ENCODE measurements at places on chromosomes 16 and 17.

DNA sequence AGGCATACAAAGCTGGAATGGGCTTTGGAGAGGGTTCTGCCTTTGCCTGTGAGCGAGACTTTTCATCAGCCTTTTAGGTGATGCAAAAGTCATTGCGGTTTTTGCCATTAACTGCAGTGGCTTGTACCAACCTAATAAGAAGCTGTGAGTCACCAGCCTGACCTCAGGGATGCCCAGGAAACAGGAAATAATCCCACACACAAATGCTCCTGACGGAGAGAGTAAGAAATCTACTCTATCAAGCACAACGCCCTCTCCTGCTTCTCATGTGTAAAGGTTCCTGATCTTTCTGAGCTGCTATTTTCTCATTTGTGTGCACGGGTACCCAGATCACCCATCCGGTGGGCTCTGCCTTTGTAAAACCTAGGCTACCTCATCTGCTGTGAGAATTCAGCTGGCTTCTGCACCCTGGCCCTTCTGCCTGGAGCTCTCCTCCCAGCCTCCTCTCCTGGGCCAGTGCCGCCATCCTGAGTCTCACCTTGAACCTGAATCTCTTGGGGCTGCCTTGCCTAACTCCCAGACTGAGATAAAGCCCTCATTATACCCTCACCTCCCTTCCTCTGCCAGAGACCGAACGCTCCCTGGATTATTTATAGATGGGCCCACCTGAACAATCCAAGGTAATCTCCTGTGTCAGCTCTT lies 299.7 kb downstream of the C16orf95 start:
- no peak for DNase-seq

- DNase-seq: no peak
Measured at GRCh38 chr17:9648521-9649110, 3.3 kb downstream of the USP43 start.

DNA sequence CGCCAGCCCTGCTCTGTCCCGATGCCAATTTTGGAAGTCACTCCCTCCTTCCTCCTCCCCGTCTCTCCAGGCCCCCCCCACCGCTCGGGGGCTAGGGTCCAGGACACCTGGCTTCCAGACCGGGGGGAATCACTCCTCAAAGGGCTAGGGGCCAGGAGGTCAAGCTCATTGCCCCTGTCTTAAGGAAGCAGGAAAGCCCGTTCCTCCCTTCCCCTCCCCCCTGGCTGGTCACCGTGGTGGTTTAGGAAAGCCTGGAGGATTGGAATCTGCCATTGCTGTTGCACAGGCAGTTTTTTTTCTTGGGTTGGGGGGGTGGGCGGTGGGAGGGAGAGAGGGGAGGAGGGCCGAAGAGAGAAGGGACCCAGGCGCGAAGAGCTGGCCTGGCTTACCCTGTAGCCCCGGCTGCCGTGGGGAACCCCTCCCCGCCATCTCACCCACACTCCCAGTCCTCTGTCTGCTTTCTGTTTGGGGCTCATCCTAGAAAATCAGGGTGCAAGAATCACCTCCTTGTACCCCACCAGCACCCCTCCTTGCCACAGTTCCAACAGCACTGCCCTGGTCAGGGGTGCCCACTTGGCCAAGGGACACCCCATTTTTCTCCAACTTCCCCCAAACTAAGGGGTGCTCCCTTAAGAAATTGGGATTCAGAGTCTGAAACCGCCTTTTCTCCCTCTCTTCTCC lies 2.9 kb upstream of the BCL6B start:
- DNase-seq: no peak

GRCh38 chr17:80252871-80253270 lies 7.8 kb upstream of the RNF213 start:
- DNase-seq: peak; percentile 78

DNA sequence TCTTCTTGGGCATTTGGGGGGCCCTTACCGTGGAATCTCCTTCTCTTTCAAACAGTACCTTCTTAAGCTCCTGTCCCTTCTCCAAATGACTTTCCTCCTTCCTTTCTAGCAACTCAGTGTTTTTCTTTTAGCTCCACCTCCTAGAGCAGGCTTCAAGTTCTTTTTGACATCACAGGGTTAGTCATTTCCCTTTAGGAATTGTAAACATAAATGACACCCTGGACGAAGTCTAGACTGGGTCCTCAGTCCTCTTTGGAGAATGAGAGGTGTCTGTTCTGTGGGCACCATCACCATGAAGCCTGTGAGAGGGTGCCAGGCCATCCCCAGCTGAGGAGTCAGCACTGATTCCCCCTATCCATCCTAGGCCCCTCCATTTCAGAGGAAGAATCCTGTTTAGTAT lies 94.7 kb downstream of the SALL1 start:
- no peak for DNase-seq

DNA sequence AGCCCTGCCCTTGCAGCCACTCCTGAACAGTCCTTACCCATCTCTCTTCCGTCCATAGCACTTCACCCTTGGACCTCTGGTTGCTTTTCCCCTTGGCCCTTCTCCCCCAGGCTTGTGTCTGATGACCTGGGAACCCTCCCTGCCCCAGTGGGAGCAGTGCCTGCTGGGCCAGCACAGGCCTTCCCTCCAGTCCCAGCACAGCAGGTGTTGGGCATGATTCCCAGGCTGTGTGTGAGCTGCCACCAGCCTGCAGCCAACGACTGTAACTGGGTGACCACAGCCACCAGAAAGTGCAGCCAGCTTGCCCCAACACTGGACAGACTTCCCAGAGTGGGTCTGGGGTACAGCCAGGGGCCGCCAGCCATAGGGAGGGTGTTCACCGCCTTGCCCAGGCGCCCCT lies 30.0 kb downstream of the CRAMP1 start:
- no peak for DNase-seq

DNA sequence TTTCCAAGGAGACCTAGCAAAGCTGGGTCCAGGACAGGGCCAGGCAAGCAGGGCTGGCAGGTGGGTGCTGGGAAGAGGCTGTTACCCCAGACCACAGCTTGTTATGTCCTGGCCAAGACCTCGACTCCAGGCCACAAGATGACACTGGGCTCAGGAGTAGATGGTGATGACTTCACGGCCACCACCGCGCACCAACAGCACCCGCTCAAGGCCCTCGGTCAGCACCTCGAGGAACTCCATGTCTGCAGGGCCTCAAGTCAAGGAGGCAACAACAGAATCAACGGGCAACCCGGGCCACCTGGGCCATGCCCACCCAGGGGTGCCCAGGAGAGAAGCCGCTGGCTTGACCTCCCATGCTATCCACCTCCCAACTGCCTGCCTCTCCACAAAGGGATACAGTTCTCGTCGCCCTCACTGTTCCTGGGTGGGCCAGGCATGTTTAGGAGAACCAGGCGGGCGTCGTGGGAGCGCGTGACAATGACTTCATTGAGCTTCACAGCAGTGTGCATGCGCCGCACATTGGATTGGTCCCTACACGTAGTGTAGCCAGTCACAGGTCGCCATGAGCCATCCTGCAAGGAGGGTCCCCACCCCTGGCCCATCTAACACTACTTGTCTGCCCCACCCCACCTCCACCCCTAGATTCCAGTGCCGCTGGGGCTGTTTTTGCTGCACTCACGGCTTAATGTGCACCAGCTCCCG lies 921 bp upstream of the LCAT start:
- DNase-seq: no peak

DNA sequence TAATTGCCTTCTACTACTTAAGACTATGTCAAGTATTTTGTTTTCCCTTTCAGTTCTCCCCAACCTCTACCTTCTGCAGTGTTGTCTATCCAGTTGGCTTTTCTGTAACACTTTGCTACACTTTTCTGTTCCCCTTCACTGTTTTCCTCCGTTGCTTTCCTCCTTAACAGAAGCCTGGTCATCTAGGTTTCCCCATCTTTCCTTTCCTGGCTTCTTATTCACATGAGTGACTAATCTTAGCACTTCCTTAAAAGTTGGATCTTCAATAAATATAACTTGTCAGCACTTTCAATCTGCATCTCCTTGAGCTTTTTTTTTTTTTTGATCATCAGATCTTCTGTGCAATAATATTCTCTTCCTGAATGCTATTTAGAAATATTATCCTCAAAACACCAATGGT lies 2.8 kb upstream of the SLFN11 start:
- DNase-seq: no peak

- no peak for DNase-seq
Measured at GRCh38 chr17:39549747-39550573, 57.8 kb downstream of the NEUROD2 start.

DNA sequence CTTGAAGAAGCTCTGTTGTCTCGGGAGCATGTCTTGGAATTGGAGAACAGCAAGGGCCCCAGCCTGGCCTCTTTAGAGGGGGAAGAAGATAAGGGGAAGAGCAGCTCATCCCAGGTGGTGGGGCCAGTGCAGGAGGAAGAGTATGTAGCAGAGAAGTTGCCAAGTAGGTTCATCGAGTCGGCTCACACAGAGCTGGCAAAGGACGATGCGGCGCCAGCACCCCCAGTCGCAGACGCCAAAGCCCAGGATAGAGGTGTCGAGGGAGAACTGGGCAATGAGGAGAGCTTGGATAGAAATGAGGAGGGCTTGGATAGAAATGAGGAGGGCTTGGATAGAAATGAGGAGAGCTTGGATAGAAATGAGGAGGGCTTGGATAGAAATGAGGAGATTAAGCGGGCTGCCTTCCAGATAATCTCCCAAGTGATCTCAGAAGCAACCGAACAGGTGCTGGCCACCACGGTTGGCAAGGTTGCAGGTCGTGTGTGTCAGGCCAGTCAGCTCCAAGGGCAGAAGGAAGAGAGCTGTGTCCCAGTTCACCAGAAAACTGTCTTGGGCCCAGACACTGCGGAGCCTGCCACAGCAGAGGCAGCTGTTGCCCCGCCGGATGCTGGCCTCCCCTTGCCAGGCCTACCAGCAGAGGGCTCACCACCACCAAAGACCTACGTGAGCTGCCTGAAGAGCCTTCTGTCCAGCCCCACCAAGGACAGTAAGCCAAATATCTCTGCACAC lies 21.2 kb downstream of the AKAP1 start:
- no peak for DNase-seq

DNA sequence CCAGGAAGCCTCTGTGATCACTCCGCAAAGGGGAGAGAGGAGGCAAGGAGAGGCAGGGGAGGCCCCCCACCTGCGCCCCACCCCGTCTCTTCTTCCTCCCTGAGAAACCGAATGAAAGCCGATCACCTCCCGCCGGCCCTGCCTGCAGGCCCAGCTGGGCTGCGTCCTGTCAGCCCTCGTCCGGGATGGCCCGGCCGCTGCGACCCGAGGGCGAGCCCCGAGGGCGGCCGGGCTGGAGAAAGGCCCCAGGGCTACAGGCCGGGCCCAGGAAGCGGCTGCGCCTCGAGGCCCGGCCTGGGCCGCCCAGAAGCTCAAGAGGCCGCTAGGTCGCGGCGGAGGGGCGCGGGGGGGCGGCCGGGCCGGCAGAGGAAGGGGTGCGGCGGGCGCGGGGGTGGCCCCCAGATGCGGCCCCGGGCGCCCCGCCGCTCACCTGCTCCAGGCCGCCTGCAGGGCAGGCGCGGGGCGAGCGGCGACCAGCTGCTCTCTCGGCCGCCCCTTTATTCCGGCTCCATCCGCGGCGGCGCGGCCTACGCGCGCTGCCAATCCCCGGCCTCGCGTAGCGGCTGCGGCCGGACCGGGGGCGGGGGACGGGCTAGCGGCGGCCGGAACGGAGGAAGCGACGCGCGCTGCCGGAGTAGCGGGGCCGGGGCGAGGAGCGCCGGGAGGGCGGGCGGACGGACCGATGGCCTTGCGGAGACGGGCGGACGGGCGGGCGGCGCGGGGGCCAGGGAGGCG lies at the start of gene ZNF319:
ZNF319 (minus strand) TSS at position 702 of the 735 bp plus-strand sequence. CDS start 2,407 bp downstream, outside the sequence.
- DNase-seq: no peak

DNA sequence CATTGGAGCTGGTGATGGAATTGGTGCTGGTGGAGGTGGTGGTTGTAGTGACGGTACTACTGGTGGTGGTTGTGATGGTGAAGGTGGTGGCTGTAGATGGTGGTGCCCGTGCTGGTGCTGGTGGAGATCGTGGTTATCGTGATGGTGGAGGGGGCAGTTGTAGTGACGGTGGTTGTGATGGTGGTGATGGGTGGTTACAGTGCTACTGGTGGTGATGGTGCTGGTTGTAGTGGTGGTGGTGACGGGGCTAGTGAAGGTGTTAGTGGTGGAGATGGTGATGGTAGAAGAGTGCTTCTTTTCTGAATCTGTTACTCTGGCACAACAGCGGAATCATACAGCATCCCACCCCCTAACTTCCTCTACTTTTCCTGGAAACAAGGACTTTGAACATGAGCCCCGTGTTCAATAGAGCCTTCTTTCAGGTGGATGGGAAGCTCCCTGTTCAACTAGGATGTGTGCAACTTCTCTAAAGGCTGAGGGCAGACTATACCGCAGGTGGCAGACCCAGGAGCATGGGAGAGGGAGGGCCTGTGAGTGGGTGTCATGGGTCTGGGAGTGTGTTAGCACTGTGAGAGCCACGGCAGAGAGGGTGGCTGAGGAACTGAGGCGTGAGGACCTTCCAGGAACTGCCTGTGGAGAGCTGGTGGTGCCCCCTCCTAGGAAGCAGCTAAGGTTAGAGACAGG lies 8.2 kb downstream of the TBX21 start:
- DNase-seq: no peak

- DNase-seq: peak; percentile 42
Measured at GRCh38 chr17:9924735-9925191, 19.7 kb upstream of the RCVRN start.

DNA sequence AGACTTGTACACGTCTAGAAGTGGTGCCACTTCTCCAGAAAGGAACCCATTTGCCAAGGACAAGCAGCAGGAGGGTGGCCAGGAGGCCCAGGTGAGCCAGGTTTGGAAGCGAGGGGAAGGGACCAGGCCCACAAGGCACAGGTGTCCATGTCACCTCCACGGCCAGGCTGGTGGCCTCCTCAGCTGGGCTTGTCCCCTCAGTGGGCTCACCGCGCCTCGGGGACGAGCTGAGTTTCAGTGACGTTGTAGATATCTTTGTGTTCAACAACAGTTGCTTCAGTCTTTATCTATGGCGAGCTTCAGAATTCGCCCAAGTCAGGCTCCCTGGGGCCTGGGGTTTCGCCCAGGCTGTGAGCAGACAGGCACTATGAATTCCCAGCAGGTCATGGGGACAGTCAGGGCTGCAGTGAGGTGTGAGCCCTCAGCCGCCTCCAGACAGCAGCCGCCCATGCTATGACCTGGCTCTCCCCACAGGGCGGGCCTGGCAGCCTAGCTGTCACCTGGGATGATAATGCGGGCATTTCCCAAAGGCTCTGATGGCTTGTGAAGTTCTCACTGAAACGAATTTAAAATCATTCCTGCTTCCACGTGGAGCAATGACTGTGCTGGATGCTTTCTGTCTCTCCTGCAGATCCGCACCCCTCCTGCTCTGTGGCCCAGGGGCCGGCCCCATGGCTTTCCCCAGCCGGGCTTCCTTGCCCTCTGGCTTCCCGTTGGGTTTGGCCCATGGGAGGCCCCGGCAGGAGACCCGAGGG lies 89.5 kb downstream of the MRC2 start:
- DNase-seq: no peak
